AG08395 (cell line): ENCODE measurements at places on chromosomes 13 and 19.

- no peak for DNase-seq
Observed at GRCh38 chr19:6697291-6697690, 23.2 kb downstream of the C3 start.

- no peak for DNase-seq
Observed at GRCh38 chr19:5827342-5827890, 12.1 kb downstream of the FUT6 start.

DNA sequence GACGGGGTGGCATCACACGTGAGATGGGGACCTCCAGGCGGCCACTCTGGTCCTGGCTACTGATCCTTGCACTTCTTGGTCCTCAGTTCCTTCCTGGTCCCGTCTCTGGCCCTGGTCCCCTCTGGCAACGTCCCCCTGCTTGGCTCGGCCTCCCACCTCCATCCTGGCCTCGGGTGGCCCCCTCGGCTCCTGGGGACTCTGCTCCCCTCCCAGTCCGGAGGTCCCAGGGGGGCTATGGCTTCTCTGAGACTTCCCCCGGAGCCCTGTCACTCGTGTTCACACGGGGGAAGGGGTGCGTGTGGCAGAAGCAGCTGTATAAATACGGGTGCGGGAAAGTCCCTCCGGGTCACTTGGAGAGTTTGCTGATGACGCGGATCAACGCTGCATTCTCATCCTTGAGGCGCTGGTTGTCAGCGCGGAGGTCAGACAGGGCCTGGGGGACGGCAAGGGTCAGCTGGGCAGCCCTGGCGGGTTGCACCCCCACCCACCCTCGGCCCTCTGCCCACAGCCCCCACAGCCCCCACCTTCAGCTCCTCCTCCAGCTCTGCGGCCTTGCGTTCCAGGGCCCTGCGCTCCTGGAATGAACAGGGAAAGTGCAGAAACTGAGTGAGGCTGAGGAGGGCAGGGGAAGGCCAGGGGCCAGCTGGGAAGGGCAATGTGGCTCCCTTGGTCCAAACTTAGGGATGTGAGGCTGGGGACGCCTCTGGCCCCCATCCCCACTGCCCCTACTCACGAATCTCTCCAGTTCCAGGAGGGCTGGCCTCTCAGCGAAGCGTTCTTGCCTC lies 15.6 kb downstream of the EPS8L1 start:
- no peak for DNase-seq

- no peak for DNase-seq
Observed at GRCh38 chr19:44839276-44839675, 6.8 kb upstream of the NECTIN2 start.

DNA sequence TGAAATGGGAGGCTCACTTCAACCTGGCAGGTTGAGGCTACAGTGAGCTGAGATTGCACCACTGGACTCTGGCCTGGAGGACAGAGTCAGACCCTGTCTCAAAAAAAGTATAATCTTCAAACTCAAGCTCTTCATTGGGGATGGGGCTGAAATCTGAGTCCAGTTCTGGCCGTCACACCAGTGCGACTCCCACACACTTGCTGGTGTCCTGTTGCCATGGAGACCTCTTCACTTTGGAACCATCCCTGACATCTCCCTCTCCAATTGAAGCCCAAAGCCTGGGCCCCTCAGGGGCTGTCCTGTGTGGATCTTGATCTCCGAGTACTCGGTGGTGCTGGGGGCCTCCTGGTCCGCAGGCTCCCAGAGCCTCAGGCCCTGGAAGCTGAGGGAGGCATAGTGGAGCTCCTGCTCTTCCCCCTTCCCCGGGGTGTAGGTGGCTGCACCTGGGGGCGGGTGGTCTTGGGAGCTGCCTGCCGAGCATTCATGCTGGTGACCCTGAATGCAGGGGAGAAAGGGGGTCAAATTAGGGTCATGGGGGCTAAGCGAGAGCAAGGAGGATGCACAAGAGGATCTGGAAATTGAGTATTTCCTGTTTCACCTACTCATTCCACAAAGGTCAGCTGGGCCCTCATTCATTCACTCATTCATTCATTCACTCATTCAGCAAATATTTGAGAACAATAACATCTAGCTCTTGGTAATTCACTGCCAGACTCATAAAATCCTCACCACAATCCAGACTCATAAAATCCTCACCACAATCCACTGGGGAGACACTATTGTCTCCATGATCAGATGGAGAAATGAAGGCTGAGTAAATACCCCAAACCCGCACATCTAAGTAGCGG lies 11.0 kb downstream of the SIGLEC11 start:
- DNase-seq, result no peak
